HS-5 (cell line): ENCODE measurements at places on chromosomes 16 and 17.

DNA sequence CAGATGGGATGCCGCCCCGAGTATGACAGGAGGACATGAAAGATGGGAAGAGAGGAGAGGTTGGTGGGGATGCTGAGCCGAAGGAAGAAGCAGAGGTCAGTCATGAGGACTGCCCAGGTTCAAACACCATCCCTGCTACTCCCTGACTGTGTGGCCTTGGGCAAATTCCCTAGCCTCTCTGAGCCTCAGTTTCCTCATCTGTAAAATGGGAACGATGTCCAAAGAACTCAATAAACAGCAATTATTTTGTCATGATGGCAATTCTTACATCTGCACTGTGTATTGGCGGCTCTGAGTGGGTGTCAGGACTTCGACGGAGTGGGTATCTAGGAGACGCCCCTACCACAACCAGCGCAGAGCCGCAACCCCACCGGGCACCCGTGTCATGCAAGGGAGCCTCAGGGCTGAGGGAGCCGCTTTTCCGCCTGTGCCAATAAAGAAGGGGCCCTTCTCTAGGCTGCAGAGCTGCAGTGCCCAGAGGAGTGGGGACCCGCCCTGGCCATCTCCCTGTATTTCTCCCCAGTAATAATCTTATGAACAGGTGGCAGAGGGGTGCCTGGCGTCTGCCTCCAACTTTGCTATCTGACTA, 173.2 kb downstream of the ZNF423 start:
- DNase-seq = no peak

DNA sequence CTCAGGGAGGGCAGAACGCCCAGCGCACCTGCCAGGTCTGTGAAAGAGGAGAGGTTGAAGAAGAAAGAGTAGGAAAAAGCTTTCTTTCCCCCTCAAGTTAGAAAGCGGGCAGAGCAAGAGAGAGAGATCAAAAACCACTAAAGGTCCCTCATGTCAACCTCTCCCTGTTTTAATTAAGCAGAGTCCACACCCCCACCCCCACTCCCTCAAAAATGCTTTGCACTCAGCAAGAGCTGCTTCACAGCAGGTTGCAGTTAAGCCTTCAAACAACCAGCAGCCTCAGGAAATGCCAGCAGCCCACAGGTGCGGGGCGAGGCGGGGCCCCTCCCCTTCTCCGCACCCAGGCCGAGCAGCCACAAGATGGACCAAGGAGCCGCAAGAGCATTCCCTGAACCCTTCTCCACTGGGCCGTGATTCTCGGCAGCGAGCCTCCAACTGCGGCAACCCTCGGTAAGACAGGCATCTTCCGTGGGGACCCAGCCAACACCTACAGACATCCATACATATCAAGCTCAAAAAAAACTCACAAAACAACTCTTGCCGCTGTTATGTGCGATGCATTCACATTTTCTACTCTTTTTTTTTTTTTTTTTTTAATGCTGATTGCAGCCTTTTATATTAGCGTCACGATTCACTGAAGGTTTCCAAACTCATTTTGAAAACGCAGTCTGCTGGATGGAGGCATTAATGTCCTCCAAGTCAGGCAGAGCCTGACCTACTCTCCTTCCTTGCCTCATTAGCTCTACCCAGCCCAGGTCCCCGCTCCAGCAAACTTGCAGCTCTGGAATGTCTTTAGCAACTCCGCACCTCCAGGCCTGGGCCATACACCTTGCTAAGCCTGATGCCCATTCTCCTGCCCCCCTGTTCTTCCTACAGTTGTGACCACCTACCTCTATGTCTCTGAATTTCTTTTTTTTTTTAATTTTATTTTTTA, 66.1 kb downstream of the AXIN2 start:
- DNase-seq = no peak

- DNase-seq = no peak
These were observed 49.0 kb upstream of the AKAP1 start for GRCh38 chr17:57035971-57036481.

- peak; percentile 95 for DNase-seq
These were observed 326.1 kb upstream of the GOT2 start for GRCh38 chr16:59060207-59060606.

DNA sequence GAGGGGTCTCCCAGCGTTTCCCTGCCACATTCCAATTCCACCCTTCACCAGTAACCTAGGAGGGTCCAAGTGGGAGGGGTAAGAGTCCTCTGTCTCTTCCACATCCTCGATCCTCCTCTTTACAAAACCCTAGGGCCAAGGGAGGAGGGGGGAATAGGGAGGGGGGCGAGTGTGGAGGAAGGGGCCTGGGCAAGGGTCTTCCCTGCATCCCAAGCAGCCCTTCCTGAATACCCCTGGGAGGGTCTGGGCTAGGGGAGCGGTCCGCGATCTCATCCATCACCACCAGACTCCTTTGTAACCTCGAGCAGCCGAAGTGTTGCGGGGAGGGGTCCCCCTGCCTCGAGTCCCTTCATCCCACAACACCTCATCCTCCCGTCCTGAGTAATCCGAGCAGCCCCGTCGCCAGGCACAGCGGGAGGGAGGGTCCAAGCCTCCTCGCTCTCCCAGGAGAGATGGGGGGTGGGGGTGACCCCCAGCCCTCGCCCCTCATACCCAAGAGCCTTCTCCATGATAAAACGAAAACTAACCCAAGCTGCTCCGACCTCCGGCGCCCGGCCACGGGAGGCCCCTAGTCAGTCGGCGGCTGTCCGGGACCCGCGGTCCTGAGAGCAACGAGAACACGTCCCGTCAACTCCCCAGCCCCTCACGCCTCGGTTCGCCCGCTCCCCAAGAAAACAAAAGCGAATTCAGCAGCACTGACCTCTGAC, 502 bp downstream of the SMPD3 start:
- DNase-seq = no peak

GRCh38 chr16:31365131-31365865, 10.3 kb downstream of the ITGAX start:
- DNase-seq = no peak

DNA sequence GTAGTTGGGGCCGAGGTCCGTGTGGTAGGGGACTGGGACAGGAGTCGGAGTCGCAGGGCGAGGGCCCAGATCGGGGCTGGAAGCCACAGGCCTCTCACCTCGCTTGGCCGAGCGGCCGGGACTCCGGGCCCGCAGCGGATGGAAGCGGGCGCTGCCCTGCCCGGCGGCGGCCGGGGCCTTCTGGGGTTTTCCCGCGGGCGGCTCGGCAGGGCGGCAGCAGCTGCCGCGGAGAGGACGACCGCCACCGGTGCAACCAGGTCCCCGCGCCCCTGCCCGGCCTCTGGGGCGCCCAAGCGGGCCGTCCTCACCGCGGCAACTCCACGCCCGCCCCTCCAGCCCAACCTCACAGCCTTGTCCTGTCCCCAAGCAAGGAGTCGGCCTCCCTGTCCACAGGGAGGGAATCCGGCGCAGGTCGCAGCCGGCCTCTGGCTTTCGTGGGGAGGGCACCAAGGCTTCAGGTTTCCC, 15.6 kb upstream of the UTP6 start:
- no peak for DNase-seq

GRCh38 chr17:82627405-82627804, 20.8 kb downstream of the WDR45B start:
- no peak for DNase-seq

DNA sequence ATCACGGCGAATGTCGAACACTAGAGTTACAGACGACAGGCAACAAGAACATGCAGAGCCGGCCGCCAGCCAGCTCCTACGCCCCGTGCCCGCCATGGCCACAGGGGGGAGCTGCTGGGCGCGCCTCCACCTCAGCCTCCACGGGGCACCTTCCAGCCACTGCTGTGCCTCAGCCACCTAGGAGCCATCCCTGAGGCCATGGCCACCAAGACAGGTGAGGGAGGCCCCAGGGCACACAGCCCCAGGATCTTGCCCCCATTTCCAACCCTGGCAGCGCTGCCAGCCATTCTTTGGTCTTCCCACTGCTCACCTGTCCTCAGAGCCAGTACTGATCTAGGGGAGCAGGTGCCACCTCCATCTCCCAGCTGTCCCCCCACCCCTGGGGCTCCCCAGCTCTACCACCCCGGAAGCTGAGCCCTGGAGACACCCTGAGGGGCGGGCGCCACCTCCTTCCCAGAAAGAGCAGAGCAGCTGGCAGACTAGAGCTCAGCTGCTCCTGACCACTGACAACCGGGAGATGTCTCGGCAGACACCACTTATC, 11.8 kb downstream of the GNPTG start:
- no peak for DNase-seq

- DNase-seq = no peak
These were observed 1.5 kb upstream of the PNMT start for GRCh38 chr17:39666601-39667261.

- DNase-seq = no peak
These were observed 2.8 kb downstream of the SF3B3 start for GRCh38 chr16:70526403-70526802.

DNA sequence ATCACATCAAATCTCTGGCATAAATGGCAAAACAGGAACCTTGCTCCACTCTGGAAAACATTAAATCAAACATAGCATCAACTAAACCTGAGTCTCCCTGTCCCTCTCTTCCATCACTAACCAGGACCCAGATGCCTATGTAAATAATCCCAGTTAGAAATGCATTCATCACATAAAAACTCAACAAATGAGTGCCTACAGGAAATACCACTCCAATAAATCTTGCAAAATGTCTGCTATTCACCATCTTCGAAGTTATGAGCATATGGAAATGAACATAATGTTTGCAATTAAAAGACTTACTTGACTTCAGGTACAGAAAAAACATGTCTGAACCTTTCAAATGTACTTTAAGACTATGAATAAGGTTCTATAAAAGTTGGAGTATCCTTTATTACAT, 425.0 kb downstream of the CDH11 start:
- no peak for DNase-seq

GRCh38 chr16:87575027-87575804, 27.1 kb upstream of the JPH3 start:
- DNase-seq = no peak

GRCh38 chr17:39745335-39746144, 7.8 kb downstream of the GRB7 start:
- DNase-seq = no peak

DNA sequence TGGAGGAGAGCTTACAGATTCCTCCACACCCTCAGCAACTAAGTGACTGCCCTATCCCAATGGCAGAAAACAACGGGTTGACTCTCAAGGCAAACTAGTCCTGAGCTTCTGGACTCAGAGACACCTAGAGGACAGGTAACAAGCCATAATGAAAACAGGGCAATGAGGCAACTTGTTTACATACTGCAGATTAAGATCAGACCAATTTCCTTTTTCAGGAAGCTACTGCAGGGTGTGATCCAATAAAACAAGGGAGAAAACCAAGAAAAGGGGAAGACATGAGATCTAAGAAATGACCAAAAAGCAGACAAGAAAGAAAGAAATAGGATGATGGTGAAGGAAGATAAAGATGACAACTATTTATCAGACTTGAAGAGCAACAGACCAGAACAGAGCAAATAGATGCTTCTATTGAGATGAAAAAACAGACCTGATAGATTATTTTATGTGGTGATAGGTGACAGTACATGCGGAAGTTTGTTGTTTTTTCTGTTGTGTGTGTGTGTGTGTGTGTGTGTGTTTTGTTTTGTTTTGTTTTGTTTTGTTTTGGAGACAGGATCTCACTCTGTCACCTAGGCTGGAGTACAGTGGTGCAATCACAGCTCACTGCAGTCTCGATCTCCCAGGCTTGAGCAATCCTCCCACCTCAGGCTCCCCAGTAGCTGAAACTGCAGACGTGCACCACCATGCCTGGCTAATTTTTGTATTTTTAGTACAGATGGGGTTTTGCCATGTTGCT, 120.7 kb downstream of the GAS7 start:
- no peak for DNase-seq

DNA sequence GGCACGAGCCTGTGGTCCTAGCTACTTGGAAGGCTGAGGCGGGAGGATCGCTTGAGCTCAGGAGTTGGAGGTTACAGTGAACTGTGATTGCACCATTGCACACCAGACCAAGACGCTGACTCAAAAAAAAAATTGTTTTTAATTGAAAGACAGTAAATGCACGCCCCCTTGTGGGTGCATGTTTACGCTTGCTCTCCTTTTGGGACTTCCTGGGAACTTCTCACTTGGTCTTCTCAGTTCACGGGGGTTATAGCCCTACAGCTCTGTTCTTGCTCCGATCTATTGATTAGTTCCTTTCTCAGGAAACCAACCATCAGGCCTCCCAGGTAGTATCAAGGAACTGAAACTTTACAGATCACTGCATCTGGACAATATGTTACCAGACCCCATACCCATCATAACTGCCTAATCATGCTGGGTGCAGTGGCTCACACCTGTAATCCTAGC, 14.2 kb upstream of the RIPOR1 start:
- DNase-seq = peak; percentile 61

- no peak for DNase-seq
These were observed 76.8 kb downstream of the ABCA8 start for GRCh38 chr17:68878226-68878885.

DNA sequence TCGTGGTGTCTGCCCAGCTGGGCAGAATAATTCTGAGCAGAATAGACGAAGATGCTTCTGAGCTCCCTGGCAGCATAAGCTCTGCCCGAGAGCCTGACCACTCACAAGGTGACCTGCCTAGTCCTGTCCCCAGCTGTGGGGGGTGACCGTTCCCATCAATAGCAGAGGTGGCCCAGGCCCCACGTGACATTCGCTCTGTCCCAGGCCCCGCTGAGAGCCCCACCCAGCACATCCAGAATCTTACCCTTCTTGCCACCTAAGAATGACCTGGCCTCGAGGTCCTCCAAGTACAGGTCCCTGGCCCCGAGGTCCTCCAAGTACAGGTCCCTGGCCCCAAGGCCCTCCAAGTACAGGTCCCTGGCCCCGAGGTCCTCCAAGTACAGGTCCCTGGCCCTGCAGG, 695 bp upstream of the TMEM204 start:
- no peak for DNase-seq

DNA sequence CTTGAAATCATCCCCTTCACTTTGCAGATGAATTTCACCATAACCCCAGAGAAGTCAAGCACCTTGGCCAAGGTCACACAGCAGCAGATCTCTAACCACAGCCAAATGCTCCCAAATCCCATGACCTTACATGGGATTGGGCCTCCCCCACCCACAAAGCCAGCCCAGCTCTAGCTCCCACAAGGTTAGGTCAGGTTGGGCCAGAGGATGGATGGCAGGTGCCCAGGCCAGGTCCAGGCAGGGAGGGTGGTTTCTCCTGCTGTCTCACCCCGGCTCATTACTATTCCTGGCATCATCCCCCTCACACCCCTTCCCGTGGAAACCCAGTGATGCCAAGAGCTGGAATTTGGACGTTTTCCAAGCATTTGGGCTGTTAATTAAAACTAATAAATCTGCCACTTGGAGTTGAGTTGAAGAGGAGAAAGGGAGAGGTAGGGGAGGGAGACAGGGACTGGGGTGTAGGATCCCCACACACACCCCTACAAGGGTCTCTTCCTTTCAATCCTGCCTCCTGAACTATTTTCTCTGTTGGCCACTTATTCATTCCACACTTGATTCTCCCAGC, 181.6 kb downstream of the TMEM132E start:
- no peak for DNase-seq

DNA sequence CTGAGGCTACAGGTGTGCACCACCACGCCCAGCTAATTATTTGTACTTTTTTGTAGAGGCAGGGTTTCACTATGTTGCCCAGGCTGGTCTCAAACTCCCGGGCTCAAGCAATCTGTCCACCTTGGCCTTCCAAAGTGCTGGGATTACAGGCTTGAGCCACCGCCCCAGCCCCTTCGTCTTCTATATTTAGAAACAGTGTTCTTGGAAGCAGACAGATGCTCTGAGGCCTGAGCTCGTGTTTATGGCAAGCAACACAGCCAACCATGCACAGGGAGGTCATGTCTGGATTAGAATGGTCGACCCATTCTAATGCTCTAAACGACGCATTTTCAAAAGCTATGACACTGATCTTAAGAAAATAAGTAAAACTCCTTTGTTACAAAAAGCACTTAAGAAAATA, 16.6 kb downstream of the TMEM204 start:
- no peak for DNase-seq

GRCh38 chr17:74512624-74513091, 18.6 kb downstream of the CD300LB start:
- DNase-seq = peak; percentile 71
